ENCODE measurements at places on chromosomes 11 and 22.

- no peak for DNase-seq
Measured at GRCh38 chr11:27358296-27358695, 4.7 kb downstream of the CCDC34 start.

GRCh38 chr22:46009730-46010129, 32.8 kb upstream of the WNT7B start:
- DNase-seq = no peak

DNA sequence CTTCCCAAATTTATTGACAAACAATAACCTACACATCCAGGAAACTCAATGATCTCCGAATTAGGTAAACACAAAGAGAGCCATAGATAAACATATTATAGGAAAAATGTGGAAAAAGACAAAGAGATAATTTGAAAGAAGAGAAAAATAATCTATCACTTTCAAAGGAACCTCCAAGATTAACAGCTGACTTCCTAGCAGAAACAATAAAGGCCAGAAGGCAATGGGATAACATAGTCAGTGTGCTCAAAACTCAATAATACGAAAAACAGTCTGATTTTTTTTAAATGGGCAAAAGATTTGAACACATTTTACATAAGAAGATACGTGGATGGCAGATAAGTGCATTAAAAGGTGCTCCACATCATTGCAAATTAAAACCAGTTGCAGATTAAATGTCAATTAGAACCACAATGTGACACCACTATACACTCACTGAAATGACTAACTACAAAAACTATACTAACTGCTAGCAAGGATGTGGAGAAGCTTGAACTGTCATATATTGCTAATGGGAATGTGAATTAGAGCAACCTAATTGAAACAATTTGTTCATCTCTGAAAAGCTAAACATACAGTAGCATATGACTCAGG, 300.4 kb downstream of the TMEM135 start:
- DNase-seq = no peak

DNA sequence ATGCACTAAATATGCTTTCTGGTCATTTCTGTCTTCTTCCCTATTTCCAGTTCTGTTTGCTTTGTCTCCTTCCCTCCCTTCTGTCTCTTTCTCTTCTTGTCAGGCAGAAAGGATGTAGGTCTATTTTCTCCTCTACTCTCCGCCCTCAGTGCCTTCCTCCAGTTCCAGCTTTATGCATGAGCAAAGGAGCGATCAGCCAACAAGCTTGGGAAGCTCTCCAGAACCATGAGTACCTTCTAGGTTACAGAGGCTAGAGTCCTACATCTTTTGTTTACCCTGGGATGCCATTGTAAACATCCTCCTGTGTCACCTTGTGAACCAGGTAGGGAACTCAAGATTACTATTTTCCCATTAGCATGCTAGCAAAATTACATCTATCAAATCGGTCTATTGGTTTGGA, 7.9 kb upstream of the SPON1 start:
- no peak for DNase-seq

- no peak for DNase-seq
Measured at GRCh38 chr22:28915969-28916368, 32.6 kb downstream of the ZNRF3 start.

Measured in neural progenitor cell (in vitro differentiated cells).